ENCODE measurements at places on chromosomes 16 and 17. TPM values are rescaled to one million over a fixed set of nuclear protein-coding genes. Genes with fewer than 3 reads are reported as not detected.

DNA sequence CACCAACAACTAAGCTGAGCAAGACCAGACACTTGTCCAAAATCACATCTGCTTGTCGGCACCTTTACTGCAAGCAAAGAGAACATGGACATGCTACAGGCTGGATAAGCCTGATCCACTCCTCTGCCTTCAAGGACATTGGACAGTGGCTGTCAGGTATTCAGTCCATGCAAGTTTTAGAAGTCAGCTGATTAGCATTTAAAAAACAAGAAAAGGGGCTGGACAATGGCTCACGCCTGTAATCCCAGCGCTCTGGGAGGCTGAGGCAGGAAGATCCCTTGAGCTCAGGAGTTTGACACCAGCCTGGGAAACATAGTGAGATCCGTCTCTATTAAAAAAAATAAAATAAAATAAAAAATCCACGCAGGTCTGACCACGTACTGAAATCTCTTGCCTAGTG is 20.3 kb downstream of the PARN start:
- DNase-seq: no peak

DNA sequence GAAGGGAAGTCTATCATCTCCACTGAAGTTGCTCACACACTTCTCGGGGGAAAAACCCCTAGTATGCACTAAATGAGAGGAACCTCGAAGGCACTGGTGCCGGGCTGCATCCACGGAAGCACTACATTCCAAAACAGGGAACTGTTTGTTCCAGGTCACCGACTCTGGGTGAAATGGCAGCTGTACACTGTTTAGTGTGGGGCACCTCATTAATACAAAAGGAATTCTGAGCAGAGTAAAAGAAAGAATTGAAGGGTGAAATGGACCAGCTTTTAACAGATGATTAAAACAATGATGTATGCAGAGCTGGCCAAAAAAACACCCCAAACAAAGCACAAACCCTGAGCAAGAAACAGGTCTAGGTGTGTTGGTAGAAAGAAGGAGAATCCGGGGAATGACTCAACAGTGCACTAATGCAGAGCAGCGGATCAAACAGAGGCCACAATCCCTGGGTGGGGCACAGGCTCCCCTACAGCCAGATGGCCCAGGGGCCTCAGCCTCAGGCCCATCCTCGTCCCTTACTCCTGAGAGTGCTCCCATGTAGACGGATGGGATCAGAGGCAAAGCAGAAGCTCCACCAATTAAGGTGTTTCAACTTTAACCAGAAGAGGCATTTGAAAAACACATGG is 161.5 kb downstream of the ZFHX3 start:
- DNase-seq: no peak

CACNG1 gene
- total RNA-seq: not detected

CCL11 gene
- total RNA-seq: not detected

DNA sequence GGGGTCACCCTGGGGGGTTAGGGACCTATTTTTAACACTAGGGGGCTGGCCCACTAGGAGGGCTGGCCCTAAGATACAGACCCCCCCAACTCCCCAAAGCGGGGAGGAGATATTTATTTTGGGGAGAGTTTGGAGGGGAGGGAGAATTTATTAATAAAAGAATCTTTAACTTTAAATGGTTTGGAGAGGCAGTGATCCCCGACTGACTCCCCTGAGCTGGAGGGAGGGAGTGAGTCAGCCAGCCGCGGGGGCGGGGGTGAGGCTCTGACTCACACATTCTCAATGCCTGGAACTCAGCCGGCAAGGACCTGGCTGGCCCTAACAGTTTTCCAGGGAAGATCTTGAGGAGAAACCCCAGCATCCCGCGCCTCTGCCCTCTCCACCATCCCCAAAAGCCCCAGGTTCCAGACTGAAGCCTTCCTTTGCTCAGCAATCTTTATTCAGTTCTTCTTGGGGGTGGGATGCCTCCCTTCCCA is 1.5 kb downstream of the HCFC1R1 start:
- peak; percentile 67 for DNase-seq

DNA sequence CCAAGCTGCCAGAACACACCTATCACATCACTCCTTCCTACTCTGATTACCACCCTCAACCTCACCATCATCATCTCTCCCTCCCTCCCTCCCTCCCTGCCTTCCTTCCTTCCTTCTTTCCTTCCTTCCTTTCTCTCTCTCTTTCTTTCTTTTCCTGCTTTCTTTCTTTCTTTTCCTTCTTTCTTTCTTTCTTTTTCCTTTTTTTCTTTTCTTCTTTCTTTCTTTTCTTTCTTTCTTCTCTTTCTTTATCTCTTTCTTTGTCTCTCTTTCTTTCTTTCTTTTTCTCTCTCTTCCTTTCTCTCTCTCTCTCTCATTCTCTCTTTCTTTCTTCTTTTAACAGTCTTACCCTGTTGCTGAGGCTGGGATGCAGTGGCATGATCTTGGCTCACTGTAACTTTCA is 59.2 kb downstream of the CACNG3 start:
- DNase-seq: no peak

DNA sequence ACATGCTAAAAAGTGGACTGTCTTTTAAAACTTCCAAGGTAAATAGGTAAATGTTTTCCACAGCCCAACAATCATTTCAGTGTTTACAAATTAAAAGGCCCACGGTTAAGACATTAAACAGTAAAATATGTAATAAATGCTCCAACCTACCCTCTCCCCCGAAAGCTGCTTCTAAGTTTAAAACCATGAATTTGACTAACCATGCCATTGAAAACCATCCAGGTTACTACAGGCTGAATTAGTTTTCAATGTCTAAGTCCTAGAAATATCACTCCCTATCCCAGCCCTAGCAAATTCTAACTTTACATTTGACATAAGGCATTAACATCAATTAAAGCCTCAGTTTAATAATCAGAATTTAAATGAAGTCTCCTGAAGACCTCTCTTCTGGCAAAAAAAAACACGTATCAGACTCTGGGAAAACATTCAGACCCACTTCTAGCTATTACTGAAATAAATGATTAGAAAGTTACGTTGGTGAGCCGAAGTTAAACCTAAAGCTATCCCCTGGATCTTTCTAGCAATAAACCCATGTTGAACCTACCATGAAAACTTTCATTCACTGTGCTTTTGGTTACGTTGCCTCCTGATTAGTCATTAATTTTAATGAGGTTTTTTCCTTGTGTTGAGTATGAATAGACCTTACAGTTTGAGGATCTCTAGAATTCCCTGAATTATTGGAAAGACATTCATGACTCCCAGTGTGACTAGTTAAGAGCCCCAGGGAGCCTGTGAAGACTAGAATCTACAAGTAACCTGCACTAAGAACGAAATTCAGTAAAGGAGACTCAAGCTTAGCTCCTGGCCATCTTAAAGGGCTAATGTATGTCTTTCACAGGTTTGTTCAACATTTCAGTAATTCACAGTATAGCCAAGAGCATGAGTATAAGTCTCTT is 1.7 kb upstream of the POLG2 start:
- DNase-seq: no peak

MT1M gene
- total RNA-seq: not detected

ARHGAP44 gene
- total RNA-seq: not detected

- DNase-seq: no peak
These were observed 52.8 kb downstream of the CBFA2T3 start for GRCh38 chr16:88923926-88924833.

GRCh38 chr17:78919861-78920450 is 5.2 kb downstream of the TIMP2 start:
- no peak for DNase-seq

DNA sequence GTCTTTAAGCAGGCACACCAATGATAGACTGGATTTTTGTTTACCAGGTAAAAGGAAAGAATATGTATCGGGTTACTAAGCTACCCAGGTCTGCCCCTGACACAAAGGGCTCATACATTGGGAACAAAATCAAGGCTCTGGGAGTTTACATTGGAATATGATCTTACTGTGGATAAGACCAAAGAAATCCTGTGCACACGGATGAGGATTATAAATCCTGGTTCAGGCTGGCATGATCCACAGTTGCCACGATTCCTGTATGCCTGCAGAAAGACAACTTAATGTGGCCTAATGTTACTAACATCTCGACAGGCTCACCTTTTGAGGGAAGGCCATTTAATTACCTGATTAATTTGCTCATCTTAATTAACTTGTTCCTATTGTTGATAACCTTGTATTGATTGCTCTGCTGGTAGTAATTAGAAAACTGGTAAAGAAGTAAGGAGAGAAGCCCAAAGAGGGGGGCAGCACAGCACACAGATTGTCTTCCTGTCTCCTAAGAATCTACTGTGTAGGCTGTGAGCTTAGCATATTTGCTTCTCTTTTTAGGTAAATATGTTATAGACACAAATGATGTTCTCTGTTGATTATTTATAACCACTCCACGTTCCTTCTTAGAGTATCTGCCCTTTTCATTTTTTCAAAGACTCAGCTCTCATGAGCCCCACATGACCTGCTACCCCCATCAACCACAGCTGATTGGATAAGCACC is 51.0 kb upstream of the TOX3 start:
- DNase-seq: no peak

GRCh38 chr17:73285916-73286862 is 24.5 kb upstream of the CPSF4L start:
- DNase-seq: no peak

DNA sequence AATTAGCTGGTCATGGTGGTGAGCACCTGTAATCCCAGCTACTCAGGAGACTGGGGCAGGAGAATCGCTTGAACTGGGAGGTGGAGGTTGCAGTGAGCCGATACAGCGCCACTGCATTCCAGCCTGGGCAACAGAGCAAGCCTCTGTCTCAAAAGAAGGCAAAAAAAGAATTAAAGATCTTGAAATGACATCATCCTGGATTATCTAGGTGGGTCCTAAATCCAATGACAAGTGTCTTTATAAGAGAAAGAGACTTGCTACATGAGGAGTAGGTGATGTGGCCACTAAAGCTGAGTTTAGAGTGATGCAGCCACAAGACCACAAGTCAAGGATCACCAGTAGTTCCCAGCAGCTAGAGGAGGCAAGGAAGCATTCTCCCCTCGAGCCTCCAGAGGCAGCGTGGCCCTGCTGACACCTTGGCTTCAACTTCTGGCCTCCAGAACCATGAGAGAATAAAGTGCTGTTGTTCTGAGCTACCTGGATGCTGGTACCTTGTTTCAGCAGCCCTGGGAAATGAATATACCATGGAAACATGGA is 15.8 kb downstream of the CIITA start:
- no peak for DNase-seq

HASPIN gene
- total RNA-seq: 0.25 TPM

KCNJ12 gene
- total RNA-seq: 0.11 TPM

ADGRG3 gene
- 0.28 TPM for total RNA-seq

DNA sequence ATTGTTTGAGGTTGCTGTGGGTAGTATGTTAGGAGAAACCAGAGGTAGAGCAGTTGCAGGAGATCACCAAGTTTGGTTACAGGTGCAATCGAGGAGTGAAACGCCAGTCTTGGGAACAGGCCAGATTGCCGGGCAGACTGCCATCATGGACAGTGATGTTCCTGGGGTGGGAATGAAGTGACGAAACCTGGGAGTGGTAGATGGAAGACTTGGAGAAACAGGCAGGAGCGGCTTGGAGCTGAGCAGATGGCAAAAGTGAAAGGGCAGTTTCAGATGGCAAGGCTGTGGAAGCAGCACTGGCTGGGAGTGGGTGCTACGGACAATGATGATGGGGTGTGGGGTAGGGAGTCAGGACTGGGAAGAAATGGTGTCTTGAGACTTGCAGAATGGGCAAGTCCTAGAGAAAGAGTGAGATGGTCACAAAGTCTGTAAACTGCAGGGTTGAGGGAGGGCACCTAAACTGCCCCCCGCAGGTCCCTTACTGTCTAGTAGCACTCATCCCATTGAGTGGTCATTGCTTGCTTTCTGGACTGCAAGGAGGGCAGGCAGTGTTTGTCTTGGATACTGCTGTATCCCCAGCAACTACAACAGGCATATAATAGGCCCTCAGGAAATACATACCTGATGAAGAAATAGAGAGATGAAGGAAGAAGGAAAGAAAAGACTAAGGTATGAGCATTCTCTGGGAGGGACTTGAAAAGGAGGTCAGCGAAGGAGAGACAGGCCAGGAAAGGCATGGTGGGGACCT is 29.5 kb upstream of the ULK2 start:
- no peak for DNase-seq

IGFBP4 gene
- 2.6 TPM for total RNA-seq

DNA sequence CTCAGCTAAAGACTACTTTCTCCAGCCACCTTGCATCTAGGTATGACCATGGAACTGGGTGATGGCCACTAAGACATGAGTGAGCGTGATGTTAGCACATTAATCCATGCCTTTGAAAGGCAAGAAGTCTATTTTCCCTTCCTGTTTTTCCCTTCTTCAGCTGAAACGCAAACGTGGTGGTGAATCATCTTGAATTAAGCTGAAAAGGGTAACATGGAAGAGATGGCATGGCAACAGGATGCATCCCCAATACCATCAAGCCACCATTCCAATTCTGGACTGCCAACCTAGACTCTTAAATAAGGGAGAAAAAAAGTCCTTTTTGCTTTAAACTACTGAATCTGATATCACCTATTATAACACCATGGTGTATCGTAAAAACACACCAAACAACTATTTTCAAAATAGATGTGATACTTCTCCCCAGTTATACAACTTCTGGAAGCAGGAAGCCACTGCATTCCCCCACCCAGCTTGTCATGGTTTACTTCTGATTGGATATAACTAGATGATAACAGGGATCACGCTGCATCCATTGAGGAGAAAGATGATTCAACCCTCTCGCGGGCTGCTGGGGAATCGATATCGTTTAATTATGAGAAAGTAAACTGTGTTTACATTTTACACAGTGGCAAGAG is 368.6 kb downstream of the CDH13 start:
- no peak for DNase-seq

ANKS3 gene
- 13.5 TPM for total RNA-seq

- DNase-seq: no peak
These were observed 2.0 kb upstream of the SPHK1 start for GRCh38 chr17:76382351-76382802.

DNA sequence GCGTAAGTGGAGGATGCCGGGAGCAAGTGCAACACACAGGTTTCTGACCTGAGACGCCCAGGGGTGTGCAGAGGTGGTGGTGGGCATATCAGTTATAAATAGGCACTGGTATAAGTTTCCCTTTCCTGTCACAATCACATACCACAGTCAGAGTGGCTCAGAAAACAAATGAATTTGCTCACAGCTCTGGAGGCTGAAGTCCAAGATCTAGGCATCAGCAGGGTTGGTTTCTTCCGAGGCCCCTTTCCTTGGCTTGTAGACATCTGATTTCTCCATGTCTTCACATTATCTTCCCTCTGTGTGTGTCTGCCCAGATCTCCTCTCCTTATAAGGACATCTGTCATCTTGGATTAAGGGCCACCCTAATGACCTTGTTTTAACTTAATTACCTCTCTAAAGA is 250.5 kb upstream of the TNRC6C start:
- DNase-seq: no peak

TP53TG3F gene
- total RNA-seq: not detected

- DNase-seq: no peak
These were observed 1.9 kb downstream of the RUNDC1 start for GRCh38 chr17:42982266-42982665.

DCAF7 gene
- 11.3 TPM for total RNA-seq

- no peak for DNase-seq
These were observed 646.1 kb downstream of the CDH11 start for GRCh38 chr16:64475627-64476351.

DNA sequence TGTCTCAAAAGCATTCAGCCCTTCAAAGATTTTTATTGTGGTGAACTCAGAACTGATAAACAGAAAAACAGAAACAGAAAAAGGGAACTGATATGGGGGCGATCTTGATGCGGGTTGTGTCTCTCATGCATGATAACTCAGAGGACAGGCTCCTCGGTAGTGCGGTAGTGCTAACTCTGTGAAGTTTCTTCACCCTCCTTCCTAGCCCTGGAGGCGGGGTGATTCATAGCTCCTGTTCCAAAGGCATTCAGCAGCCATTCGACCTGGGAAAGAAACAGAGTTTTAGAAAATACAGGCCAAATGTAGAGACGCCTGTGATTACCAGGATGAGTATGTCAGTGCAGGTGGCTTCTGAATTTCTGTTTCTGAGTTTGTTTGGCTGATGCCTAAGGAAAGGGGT is 5.5 kb upstream of the MAF start:
- DNase-seq: no peak
